ENCODE measurements at places on chromosomes 6 and 20. TPM values are rescaled to one million over a fixed set of nuclear protein-coding genes. Genes with fewer than 3 reads are reported as not detected.

- H3K36me3 ChIP-seq = peaks cover 4% of the 10 kb centered on the region
- no peaks in the 10 kb centered on the region for H3K27me3 ChIP-seq
- no peak overlapping the region for H3K27ac ChIP-seq
Observed at GRCh38 chr6:4891141-4891540, 112.7 kb downstream of the RPP40 start.

The MUCL3 gene
- total RNA-seq = not detected

DNA sequence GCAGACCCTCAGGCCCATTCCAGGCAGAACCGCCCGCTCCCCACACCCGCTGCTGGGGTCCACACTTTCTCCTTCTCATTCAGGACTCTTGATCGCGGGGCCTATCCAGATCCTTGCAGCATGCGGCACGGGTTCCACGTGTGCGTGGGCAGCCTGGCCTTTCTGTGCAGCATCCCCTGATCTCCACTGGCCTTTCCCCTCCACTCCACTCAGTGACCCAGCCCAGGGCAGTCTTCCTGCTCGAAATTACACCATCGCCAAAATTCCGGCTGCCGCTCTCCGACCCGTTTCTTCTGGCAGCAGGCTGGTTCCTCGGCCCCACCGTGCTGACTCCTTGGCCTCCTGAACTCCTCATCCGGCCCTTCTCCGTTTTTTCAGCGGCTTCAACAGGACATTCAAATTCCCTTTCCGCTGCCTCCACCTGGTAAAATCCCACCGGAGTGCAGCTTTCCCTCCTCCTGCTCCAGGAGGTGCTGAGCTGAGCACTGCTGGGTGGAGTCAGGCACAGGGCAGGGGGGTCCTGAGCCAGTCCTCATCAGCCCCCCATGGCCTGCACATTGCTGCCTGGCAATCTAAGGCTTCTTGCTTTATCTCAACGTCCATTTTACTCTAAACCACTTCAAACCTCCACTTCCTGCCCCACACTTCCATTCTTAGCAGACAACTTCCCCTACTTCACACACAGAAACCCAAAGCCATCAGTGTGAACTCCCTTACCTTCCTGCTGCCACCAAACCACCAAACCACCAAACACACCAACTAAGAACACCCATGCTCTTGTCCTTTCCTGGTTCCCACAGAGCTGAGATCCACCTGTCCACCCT is 9.0 kb downstream of the SFT2D1 start:
- H3K27me3 ChIP-seq = no peaks in the 10 kb centered on the region
- DNase-seq = no peak

GRCh38 chr6:31407699-31408098 is 4.3 kb downstream of the MICA start:
- no peaks in the 10 kb centered on the region for H3K27me3 ChIP-seq
- no peak overlapping the region for H3K4me3 ChIP-seq
- H3K4me1 ChIP-seq = peaks cover 27% of the 10 kb centered on the region
- H3K36me3 ChIP-seq = peaks cover 4% of the 10 kb centered on the region

The VNN1 gene
- total RNA-seq = 0.07 TPM

The EDN1 gene
- 54.8 TPM for total RNA-seq

- no peak overlapping the region for H3K27ac ChIP-seq
- no peak overlapping the region for H3K4me3 ChIP-seq
- peaks cover 14% of the 10 kb centered on the region for H3K36me3 ChIP-seq
- H3K27me3 ChIP-seq = no peaks in the 10 kb centered on the region
- DNase-seq = no peak
Observed at GRCh38 chr6:53501432-53501831, 43.5 kb downstream of the GCLC start.

The COL9A1 gene
- 0.11 TPM for total RNA-seq

DNA sequence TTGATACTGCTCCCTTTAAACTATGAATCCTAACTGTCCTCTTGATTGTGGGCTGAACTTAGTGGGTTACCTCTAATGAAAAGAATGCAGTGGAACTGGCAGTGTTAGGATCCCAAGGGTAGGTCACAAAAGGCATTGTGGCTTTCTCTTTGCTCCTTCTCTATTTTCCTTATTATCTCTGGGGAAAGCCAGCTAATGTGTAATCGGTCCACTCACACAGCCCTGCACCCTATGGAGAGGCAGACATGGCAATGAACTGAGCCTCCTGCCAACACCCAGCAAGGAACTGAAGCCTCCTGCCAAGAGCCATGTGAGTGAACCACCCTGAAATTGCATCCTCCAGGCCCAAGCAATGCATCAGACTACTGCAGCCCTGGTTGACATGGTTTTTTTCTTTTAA is 24.6 kb upstream of the ZNF133 start:
- H3K36me3 ChIP-seq = no peaks in the 10 kb centered on the region
- H3K4me3 ChIP-seq = no peak overlapping the region
- H3K27me3 ChIP-seq = no peaks in the 10 kb centered on the region
- H3K4me1 ChIP-seq = no peaks in the 10 kb centered on the region

- H3K36me3 ChIP-seq = no peaks in the 10 kb centered on the region
- H3K4me1 ChIP-seq = peaks cover 8% of the 10 kb centered on the region
- DNase-seq = peak; percentile 77
- peak overlapping the region; percentile 60 for H3K27ac ChIP-seq
- H3K4me3 ChIP-seq = no peak overlapping the region
- peaks cover 2% of the 10 kb centered on the region for H3K27me3 ChIP-seq
Observed at GRCh38 chr6:159935633-159936032, 33.2 kb upstream of the IGF2R start.

GRCh38 chr20:40508821-40509220 is 180.2 kb downstream of the MAFB start:
- peaks cover 7% of the 10 kb centered on the region for H3K4me1 ChIP-seq
- no peak overlapping the region for H3K27ac ChIP-seq
- H3K36me3 ChIP-seq = no peaks in the 10 kb centered on the region

The INSM1 gene
- not detected for total RNA-seq

DNA sequence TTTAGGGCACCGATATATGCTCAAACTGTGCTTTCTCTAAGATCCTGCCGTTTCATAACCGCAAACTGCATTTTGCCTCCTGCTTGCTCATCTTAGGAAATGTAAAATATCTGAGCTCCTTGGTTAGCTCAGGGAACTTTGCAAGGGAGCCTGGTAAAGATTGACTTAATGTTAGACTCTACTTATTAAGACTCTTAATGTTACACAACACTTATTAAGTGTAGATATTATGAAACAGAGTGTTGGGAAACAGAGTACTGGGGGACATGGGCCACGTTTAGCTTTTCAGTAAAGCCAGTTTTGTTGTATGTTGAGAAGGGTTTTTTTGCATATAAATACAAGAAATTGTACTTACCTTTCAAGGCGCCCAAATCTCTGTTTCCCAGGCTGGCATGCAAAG is 1.9 kb downstream of the LTV1 start:
- peaks cover 48% of the 10 kb centered on the region for H3K36me3 ChIP-seq
- DNase-seq = no peak
- H3K4me1 ChIP-seq = peaks cover 9% of the 10 kb centered on the region
- H3K27me3 ChIP-seq = no peaks in the 10 kb centered on the region
- H3K27ac ChIP-seq = no peak overlapping the region
- H3K4me3 ChIP-seq = no peak overlapping the region

- peak overlapping the region; percentile 72 for H3K27ac ChIP-seq
- H3K27me3 ChIP-seq = no peaks in the 10 kb centered on the region
- DNase-seq = peak; percentile 92
Observed at GRCh38 chr20:48186447-48186846, 401.2 kb upstream of the SULF2 start.

DNA sequence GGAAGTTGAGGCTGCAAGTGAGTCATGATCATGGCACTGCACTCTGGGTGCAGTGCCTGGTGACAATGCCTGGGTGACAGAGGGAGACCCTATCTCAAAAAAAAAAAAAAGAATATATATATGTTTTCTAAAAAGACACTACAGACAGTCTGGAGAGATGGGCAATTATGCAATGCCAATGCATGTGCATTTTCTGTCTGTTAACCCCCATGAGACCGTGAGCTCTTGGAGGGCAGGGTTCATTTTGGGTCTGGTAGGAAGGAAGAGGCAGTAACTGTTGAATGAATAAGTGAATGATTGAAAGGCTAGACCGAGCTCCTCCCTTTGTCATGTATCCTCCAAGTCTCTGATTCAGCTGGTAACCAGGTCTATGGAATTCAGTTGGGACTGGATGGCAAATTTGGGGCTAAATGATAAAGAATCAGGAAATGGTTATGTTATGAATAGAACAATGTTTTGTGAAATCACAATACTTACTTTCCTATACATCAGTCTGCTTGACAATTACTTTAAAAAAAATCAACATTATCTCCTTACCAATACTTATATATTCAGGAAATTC is 5.6 kb upstream of the BLCAP start:
- no peaks in the 10 kb centered on the region for H3K27me3 ChIP-seq
- H3K27ac ChIP-seq = no peak overlapping the region
- H3K4me1 ChIP-seq = peaks cover 9% of the 10 kb centered on the region
- no peak overlapping the region for H3K4me3 ChIP-seq

The LRFN2 gene
- total RNA-seq = 0.32 TPM

The BPIFA1 gene
- not detected for total RNA-seq

The OTOR gene
- total RNA-seq = not detected

- H3K27ac ChIP-seq = no peak overlapping the region
- H3K27me3 ChIP-seq = no peaks in the 10 kb centered on the region
- no peak overlapping the region for H3K4me3 ChIP-seq
- H3K4me1 ChIP-seq = no peaks in the 10 kb centered on the region
- no peaks in the 10 kb centered on the region for H3K36me3 ChIP-seq
- DNase-seq = no peak
Observed at GRCh38 chr20:36998652-36999051, 47.1 kb upstream of the SAMHD1 start.

DNA sequence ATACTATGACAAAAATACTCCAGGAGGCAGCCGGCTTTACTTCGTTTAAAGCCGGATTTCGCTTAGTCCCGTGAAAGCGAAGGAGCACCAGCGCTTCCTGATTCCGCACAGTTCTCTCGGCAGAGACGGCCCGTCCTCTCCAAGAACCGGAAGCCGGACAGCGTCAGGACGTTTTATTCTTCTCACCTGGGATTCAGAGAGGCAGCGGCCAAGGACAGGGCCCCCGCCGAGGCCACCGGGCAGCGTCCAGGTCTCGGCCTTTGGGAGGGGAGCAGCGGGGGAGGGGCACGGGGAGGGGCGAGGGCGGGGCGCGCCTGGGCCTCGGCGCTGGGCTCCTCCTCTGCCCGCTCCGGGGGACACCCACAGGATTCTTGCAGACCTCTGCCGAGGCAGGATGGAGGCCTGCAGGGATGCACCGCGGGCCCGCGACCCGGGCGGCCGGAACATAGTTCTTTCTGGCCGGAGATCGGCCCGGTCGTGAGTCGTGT is 2.8 kb upstream of the DIDO1 start:
- H3K27ac ChIP-seq = no peak overlapping the region
- H3K27me3 ChIP-seq = no peaks in the 10 kb centered on the region
- DNase-seq = no peak
- H3K4me3 ChIP-seq = peak overlapping the region; percentile 38
- H3K36me3 ChIP-seq = no peaks in the 10 kb centered on the region

The C6orf52 gene
- 2.9 TPM for total RNA-seq

DNA sequence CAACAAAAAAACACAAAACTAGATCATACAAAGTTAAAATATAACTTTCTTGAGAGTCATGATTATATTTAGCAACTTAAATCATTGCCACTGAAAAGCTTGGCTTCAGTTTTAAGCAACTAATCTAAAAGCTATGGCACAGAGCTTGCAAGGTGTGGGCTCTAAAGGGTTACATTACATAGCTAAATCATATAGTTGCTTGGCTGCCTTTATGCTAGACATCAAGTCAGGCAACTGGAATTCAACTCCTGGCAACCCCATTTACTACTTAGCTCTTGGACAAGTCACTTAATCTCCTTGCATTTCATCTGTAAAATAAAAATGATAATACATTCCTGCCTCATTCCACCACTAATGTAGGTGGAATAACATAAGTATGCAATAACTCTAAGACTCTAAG is 40.9 kb upstream of the GCM1 start:
- no peaks in the 10 kb centered on the region for H3K27me3 ChIP-seq
- H3K36me3 ChIP-seq = no peaks in the 10 kb centered on the region
- peak overlapping the region; percentile 14 for H3K27ac ChIP-seq
- H3K4me1 ChIP-seq = no peaks in the 10 kb centered on the region

DNA sequence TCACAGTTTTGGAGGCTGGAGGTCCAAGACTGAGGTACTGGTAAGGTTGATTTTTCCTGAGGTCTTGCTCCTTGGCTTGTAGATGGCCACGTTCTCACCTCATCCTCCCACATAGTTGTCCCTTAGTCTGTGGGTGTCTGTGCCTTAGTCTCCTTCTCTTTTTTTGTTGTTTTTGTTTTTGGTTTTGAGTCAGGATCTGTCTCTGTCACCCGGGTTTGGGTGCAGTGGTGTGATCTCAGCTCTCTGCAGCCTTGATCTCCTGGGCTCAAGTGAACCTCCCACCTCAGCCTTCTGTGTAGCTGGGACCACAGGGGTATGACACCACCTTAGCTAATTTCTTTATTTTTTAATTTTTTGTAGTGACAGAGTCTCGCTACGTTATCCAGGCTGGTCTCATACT is 245.2 kb downstream of the PHACTR1 start:
- H3K36me3 ChIP-seq = no peaks in the 10 kb centered on the region
- no peak overlapping the region for H3K4me3 ChIP-seq

The TNFRSF21 gene
- 244 TPM for total RNA-seq

- no peaks in the 10 kb centered on the region for H3K4me1 ChIP-seq
- no peaks in the 10 kb centered on the region for H3K36me3 ChIP-seq
- DNase-seq = no peak
- peak overlapping the region; percentile 21 for H3K27ac ChIP-seq
- peak overlapping the region; percentile 57 for H3K4me3 ChIP-seq
- H3K27me3 ChIP-seq = peaks cover 63% of the 10 kb centered on the region
Observed at GRCh38 chr6:84774985-84775284, 10.5 kb upstream of the TBX18 start.

GRCh38 chr6:16436550-16436949 is 198.2 kb downstream of the GMPR start:
- no peak overlapping the region for H3K27ac ChIP-seq
- H3K27me3 ChIP-seq = no peaks in the 10 kb centered on the region
- no peaks in the 10 kb centered on the region for H3K36me3 ChIP-seq
- no peak for DNase-seq
- H3K4me3 ChIP-seq = no peak overlapping the region
- H3K4me1 ChIP-seq = peaks cover 4% of the 10 kb centered on the region

- no peak overlapping the region for H3K4me3 ChIP-seq
- H3K27ac ChIP-seq = no peak overlapping the region
- H3K4me1 ChIP-seq = peaks cover 29% of the 10 kb centered on the region
- DNase-seq = no peak
Observed at GRCh38 chr6:142373268-142374090, 71.7 kb downstream of the ADGRG6 start.

All from astrocyte (in vitro differentiated cells and primary cell).